NCI-H774 (cell line): ENCODE measurements at places on chromosomes 2 and 18.

- DNase-seq = no peak
Observed at GRCh38 chr2:176152350-176153181, 1.2 kb downstream of the HOXD4 start.

DNA sequence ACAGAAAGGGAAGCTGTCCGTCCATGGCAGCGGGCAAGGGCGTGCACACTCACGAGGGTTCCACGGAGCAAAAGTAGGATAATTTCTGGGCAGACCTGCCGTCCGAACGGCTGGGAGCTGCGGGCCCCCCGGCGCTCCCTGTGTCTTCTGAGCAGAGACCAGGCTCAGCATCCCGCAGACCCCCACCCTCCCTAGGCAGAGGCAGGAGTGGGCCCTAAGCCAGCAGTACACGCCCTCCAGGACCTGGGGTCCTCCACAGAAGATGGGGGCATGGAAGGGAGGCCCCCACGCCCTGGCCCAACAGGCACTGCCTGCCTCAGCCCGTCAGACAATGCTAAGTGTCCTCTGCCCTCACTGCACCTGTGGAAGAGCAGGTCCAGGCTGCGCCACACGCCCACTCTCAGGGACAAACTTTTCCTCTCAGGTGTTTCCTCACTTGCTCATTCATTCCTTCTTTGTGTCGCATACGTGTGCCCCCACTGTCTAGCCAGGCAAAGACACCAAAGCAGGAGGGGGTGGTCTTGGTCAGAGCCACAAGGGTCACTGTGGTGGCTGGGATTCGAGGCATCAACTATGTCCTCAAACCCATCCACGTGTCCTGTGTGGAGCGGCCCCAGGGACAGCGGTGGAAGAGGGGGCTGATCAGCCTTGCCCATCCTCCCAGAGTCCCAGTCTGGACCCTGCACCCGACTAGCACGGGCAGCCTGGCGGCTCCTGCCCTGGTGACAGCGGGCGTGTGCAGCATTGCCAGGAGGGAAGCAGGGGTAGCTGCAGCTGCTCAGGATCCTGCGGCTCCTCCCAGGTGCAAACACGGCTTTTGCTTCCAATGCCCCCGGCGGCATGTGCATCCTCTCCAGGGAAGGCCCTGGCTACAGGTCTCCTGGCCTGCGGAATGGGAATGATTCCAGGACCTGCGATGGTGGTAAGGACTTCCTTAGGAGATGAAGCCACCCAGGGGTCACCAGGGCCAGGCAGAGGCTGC, 2.4 kb upstream of the GPC1 start:
- DNase-seq = no peak

GRCh38 chr2:17540093-17540812, at the start of gene VSNL1:
Gene VSNL1 (plus strand): TSS chr2:17540696. CDS start chr2:17592075, 51,379 bp downstream.
- peak; percentile 8 for DNase-seq

- no peak for DNase-seq
Observed at GRCh38 chr2:169362118-169362893, at the start of gene LRP2. Gene LRP2 (minus strand): TSS chr2:169362534. CDS start chr2:169362399, 135 bp downstream.

GRCh38 chr2:19357402-19358241, 801 bp downstream of the OSR1 start:
- DNase-seq = no peak

- no peak for DNase-seq
Observed at GRCh38 chr2:28972778-28973335, 8.2 kb upstream of the TOGARAM2 start.

GRCh38 chr18:36454245-36454644, 156.7 kb downstream of the FHOD3 start:
- no peak for DNase-seq
